ENCODE measurements at places on chromosomes 4 and X.
A peak's percentile ranks its signal among the peaks of the same experiment; 100 is the strongest.

DNA sequence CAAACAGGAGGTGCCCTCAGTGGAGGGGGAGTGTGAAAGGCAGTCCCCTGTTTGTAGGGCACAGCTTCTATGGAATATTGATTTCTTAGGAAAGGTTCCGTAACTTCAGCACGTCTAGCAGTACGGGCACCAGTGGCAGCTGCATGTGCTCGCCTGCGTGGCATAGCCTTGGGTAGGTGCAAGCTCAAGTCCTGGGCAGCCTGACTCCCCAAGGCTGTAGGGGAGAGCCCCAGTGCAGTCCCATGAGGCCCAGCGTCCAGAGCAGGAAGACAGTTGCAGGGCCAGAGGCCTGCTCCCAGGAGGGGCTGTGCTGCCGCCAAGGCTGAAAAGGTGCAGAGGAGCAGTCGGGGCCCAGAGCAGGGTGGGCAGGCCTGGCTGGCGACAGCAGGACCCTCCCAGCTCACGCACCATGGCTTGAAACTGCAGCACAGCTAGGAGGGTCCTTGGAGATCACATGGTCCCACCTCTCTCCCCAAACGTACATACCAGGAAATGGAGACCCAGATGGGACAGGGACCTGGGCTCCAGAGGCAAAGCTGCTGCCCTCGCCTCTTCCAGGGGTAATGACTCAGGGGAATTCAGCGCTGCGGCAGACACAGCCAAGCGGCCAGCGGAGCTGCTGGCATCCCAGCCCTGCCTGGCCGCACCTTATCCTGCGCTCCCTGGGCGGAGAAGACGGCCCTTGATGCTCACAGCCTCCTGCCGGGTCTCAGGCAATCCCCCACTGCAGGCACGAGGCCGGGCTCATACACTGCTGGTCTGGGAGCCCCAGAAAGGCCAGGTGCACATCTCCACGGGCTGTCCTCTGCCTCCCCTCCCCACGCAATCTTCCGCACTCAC lies 6.0 kb upstream of the DUSP9 start:
- DNase-seq: peak; percentile 77

DNA sequence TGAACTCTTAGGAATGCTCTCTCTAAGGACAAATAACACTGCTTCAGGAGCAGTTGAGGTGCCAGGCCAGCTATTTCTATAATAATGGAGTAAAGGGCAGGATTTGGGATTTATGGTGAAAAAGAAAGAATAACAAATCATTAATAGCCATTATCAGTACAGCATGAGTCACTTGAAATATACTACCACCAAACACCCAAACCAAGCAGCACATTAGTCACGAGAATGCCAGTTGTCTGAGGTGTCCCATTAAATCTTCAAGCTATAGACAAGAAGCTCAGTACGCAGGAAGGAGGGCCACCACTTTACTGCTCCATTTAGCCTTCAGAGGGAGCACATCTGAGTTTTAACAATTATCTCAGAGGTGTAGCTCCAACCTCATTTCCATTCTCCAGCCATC lies 106.8 kb upstream of the MAGEA10 start:
- DNase-seq: no peak

GRCh38 chr4:38995660-38996005 lies 36.6 kb downstream of the TMEM156 start:
- DNase-seq: no peak

DNA sequence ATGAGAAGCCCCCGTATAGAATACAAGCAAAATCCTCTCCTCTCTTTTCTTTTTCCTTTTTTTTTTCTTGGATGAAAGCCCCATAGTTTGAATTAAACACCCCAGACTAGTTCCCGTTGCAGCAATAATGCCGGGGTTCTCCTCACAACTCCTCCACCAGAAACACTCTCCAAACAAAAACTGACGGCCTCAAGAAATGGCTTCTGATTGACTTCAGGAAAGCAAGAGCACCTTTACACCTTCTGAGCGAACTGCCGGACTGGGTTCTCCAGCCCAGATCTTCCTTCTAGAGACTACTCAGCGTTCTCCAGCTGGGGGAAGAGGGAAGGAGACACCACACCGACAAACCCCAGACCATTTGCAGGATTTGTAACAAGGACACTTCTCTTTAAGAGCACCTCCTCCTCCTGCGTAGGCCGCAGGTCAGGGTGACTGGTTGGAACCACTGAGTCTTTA lies 4.0 kb downstream of the HAND2 start:
- DNase-seq: peak; percentile 46

GRCh38 chrX:154804261-154804956 lies 876 bp downstream of the MPP1 start:
- DNase-seq: no peak

GRCh38 chr4:39609454-39609931 lies 29.2 kb downstream of the SMIM14 start:
- no peak for DNase-seq

GRCh38 chrX:63525491-63525890 lies 174.4 kb upstream of the SPIN4 start:
- DNase-seq: no peak
